ENCODE measurements at places on chromosomes 3 and 15.

- no peak for DNase-seq
These were observed 11.4 kb downstream of the MAN2A2 start for GRCh38 chr15:90914305-90915080.

- no peak for DNase-seq
These were observed 353.0 kb downstream of the NLGN1 start for GRCh38 chr3:173750591-173750990.

GRCh38 chr3:88773766-88774165 lies 333.7 kb upstream of the EPHA3 start:
- DNase-seq, result no peak

DNA sequence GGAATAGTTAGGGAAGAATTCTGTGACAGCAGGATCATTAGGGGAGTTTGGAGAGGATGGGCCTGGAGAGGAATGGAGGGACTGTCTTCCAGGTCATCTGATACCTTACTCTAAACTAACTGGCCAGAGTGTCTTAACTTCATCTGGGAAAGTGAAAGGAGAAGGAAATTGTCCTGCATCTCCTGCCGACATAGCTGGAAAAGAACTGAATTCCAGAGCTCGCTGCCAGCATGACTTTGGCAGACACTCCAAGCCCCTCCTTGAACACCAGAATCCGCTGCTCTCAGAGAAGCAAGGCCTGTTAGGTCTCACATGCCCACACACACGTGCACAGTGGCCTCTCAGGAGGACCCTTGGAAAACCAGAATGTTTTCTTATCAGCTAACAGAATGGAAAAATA lies 10.5 kb downstream of the ABI3BP start:
- no peak for DNase-seq

DNA sequence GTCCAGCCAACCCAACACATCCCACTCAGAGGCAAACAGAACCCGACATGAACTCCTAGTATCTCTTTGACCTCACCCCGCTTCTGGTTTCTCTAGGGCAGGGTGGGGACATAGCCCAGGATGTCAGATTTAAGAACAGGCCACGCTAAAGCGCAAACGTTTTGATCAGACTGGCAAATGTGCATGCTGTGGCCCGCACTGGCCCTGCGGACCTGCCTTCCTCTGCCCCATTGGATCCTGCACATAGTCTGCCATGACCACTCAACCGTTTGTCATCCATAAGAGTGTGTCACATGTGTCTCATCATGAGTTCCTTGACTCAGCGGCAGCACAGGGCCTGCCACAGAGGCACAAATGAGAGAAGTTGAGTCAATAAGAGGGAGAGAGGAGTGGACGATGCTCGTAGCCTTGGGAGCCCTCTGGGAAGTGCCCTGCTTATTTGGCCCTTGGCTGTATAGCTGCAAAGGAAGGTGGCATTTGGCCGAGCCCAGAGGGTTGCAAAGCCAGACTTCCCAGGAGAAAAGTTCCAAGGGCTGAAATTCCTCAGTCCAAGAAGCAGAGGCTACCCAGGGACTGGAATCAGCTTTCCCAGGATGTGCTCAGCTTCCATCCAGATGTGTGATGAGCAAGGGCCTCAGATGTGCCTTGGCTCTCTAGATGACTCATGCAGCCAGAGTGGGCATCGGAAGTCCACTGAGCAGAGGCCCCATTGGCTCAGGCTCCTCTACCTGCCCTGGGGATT lies 55.5 kb upstream of the SLCO2A1 start:
- no peak for DNase-seq

All from activated gamma-delta T cell treated with anti-CD3 and anti-CD28 coated beads, Interleukin-2, amount 50 U/mL, for 16 hours (primary cell).